ENCODE measurements at places on chromosomes 7 and 10.

- no peak for DNase-seq
Measured at GRCh38 chr10:28849821-28850220, 172.5 kb downstream of the BAMBI start.

- no peak for DNase-seq
Measured at GRCh38 chr10:62554632-62555199, 180.5 kb downstream of the ZNF365 start.

- no peak for DNase-seq
Measured at GRCh38 chr10:5788969-5789368, 24.3 kb downstream of the GDI2 start.

DNA sequence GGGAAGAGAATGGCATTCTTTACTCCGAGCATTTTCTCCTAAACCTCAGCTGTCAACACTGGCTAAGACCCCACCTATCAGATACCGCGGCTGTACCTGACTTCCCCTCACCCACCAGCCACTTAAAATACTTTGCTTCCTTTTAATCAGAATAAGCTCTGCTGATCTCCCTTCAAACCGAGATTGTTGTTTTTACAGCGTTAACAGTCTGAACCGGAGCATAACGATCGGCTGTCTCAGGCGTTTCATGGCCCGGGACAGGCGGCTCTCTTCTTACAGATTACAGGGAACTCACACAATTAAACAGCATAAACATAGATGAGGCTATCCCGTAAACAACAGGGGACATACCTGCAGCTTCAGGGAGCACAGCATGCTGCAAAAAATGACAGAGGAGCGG lies 174.3 kb upstream of the RNF32 start:
- no peak for DNase-seq

- DNase-seq: no peak
Measured at GRCh38 chr10:63751836-63752235, 230.6 kb downstream of the REEP3 start.

DNA sequence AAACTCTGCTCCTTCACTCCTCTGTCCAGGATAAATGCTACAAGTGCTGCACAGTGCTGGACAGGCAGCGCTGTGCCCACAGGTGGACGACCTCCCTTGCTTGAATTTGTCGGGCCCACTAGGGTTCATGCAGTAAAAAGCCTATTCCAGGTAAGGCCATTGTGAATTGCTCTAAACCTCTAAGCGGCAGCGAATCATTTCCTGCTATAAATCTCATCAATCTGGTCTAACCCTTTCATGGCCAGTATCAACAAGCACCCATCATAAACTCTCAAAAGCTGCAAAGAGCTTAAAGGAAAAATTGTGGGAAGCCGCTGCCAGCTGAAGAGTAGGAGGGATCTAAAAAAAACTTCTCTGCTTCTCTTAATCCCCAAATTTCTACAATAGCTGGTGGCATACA lies 134.2 kb downstream of the SLC25A13 start:
- no peak for DNase-seq

DNA sequence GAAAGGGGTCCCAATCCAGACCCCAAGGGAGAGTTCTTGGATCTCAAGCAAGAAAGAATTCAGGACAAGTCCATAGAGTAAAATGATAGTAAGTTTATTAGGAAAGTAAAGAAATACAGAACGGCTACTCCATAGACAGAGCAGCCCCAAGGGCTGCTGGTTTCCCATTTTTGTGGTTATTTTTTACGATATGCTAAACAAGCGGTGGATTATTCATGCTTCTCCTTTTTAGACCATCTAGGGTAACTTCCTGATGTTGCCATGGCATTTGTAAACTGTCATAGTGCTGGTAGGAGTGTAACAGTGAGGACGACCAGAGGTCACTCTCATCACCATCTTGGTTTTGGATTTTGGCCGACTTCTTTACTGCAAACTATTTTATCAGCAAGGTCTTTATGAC lies 1033.4 kb downstream of the SORCS3 start:
- no peak for DNase-seq

- no peak for DNase-seq
Measured at GRCh38 chr7:28267012-28267411, 86.4 kb upstream of the JAZF1 start.

DNA sequence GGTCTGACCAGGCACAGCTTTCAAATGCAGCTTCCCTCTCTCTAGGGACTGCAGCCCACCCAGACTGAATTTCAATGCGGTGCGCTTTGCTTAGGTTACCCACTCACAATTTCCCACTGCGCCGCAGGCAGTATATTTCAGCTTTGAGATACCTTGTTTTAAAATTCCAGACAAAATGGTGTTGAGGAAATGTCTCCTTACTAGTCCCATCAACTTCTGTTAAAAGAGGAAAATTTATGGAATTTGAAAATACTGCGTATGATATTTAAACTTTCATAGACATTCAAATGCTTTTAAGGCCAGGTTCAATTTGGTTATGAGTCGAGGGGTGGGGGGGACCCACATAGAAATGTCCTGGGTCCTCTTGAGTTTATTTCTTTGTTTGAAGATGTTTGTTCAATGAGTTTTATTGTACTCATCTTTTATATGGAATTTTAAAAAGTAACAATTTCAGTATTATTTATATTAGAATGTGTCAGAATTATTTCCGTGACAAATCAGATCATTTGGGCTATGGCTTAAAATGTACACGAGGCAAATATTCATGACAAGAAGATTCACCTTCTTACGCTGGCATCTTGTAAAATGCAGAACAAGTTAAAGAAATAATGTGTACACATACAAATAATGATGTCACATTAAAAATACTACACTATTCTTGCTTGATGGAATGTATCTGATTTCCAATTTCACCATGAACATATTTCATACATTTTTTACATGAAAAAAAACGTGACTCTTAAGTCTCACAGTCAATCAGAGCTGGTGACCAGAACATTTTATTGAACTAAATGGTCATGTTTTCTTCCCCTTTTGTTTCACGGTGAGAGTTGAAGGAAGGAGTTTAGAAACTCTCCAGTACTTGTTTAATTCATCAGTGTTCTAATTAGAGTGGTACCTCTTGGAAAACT lies 1.3 kb downstream of the IKZF1 start:
- DNase-seq: no peak

- no peak for DNase-seq
Measured at GRCh38 chr7:118152149-118152548, 31.8 kb upstream of the LSM8 start.

GRCh38 chr7:158133515-158134271 lies 453.9 kb downstream of the PTPRN2 start:
- DNase-seq: no peak

- no peak for DNase-seq
Measured at GRCh38 chr10:118792526-118792925, 37.8 kb upstream of the CACUL1 start.

DNA sequence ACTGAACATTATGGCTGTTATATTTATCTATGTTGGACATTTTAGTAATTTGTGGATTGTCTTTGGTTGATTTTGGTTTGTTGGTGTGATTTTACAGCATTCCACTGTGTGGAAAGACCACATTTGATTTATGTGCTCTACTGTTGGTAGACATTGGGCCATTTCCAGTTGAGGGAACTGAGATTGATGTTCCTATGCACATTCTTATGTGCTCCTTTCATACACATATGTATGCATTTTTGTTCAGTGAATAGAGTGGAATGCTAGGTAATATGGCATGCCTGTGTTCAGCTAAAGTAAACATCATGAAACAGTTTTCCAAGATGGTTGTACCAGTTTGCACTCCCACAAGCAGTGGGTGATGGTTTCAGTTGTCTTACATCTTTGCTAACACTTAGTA lies 15.1 kb downstream of the CACNB2 start:
- DNase-seq: no peak

- no peak for DNase-seq
Measured at GRCh38 chr7:151095123-151095797, 9.0 kb downstream of the AGAP3 start.

- no peak for DNase-seq
Measured at GRCh38 chr7:157035979-157036378, 25.5 kb upstream of the MNX1 start.

DNA sequence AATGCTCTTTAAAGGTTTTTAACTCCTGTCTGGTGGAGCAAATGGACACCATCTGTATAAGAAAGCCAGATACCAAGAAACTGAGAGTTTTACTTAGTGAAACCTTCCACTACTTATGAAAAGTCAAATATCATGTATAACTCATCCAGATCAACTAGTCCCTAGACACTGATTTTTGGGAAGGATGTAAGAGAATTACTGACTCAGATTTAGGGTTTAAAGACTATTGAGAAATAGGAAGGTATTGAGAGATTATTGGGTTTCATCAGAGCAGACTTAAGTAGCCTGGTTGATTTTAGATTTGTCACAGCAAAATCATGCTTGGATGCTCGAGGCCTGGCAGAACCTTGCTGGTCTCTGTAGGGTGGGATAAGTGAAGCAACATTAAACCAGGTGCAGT lies 3.1 kb downstream of the CSTF2T start:
- no peak for DNase-seq

DNA sequence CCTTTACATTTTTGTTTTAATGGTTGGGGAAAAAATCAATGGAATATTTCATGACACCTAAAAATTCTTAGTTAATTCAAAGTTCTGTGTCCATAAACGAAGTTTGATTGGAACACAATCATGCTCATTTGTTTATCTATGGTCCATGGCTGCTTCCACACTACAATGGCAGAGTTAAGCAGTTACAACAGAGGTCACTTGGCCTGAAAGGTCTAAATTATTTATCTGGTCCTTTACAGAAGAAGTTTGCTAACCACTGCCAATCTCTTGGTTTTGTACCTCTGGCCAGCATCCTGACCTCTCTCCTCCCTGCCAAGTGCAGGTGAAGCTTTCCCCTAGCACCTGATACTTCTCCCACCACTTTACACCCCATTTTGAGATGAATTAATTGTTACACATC lies 61.5 kb downstream of the SRPK2 start:
- no peak for DNase-seq

- no peak for DNase-seq
Measured at GRCh38 chr10:5971315-5971832, 6.0 kb downstream of the IL15RA start.

GRCh38 chr7:108660465-108660864 lies 90.8 kb downstream of the DNAJB9 start:
- no peak for DNase-seq

GRCh38 chr10:6473430-6473829 lies 106.6 kb downstream of the PRKCQ start:
- peak; percentile 7 for DNase-seq

- no peak for DNase-seq
Measured at GRCh38 chr7:22173685-22174573, 183.0 kb downstream of the RAPGEF5 start.

DNA sequence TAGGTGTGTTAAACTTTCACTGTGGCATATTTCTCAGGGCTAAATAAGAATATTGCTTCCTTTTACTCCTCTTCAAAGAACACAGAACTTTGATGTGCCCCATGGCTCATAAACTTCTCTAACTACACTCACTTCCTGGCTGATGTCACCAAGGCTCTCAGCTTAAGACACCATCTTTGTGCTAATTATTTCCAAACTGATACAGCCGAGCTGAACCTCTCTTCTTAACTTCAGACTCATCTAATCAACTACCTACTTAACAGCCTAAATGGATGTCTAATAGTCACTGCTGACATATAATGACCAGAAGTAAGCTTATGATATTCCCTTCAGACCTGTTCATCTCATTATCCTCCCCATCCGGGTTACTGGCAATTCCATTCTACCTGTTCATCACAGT lies 3.6 kb downstream of the C10orf67 start:
- no peak for DNase-seq

DNA sequence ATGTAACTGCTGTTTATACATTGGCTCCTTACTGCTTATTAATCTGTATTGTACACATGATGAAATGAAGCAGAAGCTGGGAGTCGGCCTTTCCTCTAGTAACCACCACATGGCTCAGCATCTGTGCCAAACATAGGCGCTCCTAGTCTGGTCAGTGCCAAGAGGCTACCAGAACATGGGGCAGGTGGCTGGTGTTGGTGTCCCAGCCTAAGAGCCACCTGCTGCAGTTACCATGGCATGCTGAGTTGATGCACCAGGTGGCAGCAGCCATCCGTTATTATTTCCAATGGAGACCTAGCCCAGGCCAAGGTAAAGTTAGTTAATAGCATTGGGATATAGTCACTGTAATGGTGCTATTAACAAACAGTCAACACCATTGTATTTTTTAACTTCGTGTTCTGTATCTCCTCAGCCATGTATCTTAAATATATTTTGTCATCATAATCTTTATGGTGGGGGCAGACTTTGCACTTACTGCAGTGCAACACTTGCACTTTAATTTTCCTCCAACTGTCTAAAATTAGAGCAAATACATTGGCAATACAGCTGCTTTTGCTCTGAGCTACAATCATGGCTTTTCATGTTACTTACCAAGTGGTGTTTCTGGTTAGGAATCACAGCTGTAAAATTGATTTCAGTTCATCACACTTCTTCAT lies 33.1 kb downstream of the HBP1 start:
- peak; percentile 5 for DNase-seq

DNA sequence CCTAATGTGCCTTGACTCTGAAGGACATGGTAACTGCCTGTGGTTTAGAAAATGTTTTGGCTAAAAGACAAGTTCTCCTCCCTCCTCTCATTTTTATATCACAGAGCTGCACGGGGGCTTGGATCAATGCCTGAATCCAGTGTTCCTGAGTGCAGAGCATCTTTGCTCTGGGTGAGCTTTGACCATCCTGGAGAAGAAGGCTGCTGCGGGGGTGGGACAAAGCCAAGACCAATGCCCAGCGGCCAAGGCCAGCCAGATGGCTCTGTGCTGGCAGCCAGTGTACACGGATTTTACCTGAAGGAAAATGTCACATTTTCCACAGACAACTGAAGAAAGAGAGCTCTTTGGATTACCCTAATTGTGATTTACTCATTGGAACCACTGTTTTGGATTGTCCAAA lies 102.0 kb upstream of the TARP start:
- no peak for DNase-seq

DNA sequence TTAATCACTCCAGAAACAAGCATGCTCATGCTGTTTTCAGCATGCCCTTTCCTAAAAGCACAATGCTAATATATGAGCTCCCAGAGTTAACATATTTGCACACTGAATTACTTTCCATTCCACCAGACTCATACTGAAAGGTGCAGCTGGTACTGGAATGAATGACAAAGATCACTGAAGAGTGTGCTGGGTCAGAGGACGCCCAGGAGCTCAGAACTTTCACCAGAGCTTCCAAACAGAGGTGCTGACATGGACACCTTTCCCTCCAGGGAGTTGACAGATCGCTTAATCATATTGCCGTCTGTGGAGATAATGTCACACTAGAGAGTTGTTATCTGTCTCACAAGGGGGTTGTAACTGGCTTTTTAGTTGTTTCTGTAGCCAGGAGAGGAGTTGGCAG lies 292.9 kb downstream of the LHFPL3 start:
- no peak for DNase-seq

DNA sequence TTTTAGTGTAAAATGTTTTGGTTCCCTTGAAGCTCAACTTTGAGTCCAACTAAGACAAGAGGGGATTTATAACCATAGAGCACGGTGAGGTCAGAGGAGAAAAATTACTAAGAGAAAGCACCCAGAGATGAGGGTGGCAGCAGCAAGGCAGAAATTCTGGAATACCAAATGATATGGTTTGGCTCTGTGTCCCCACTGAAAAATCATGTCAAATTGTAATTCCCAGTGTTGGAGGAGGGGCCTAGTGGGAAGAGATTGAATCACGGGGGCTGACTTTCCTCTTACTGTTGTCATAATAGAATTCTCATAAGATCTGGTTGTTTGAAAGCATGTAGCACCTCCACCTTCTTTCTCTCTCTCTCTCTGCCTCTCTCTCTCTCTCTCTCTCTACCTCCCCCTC lies 19.4 kb upstream of the AKR1C1 start:
- DNase-seq: no peak

GRCh38 chr7:137928626-137929025 lies 73.3 kb downstream of the CREB3L2 start:
- DNase-seq: no peak

Data from stimulated activated CD4-positive, alpha-beta T cell treated with anti-CD3 and anti-CD28 coated beads, Interleukin-1b, Interleukin-23, amount 100 ng/mL, for 1 hour (primary cell).